ENCODE measurements at places on chromosomes 6 and 20.

GRCh38 chr20:16005021-16005914, 568.0 kb downstream of the KIF16B start:
- H3K4me1 ChIP-seq: no peaks in the 10 kb centered on the region
- no peaks in the 10 kb centered on the region for H3K27me3 ChIP-seq
- H3K36me3 ChIP-seq: no peaks in the 10 kb centered on the region

DNA sequence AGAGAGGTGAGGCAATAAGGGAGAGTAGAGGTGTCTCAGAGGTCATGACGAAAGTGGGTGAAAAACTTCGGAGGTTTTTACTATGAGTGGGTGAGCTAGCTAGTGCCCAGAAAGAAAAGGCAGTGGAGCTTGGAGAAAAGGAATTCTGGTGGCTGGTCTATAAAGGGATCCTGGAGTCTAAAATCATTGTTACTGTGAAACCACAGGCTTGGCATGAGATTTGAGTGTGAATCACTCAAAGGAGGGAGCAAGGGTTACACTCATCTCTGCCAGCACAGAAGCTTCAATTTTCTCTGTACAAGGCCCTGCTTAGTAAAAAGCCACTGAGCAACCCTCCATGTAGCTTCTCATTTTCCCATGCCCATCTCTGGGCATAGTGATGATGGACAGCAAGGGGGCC, 47.5 kb downstream of the CD83 start:
- H3K36me3 ChIP-seq: no peaks in the 10 kb centered on the region
- no peaks in the 10 kb centered on the region for H3K4me1 ChIP-seq
- peaks cover 54% of the 10 kb centered on the region for H3K27me3 ChIP-seq
- DNase-seq: no peak

DNA sequence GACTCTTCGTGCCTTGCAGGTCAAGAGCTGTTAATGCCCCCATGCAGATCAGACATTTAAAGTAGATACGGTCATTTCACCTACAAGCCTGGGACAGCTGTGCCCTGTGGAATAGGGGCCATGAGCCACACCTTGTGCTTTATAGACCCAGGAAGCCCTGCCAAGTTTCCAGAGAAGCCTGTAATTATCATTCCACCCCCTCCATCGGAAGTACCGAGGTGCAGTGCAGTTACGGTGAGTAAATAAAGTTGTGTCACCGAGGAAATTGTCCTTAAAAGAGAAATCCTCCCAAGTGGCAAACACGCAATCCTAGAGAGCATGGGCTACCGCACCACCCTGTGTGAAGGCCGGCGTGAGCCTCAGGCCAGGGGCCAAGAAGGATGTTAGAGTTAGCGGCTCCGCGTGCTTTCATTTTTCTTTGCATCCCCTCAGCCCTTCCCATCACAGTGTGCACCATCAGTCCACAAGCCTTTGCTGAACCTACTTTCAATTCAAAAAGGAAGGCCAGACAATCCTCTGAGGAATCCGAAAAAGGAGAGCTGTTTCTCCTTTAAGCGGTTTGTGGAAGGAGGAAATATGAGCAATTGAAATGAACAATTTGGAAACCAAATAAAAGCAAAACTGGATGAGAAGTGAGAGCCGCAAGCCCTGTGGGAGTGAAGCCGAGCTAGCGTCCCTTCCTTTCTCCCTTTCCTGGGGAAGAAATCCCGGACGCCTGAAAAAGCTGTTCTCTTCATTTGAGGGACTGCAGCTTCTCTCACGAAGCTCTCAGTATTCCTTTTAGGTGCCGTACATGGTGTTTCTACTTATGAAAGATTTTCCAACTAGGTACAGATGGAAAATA, 183.3 kb upstream of the PDE10A start:
- no peaks in the 10 kb centered on the region for H3K4me1 ChIP-seq
- no peak overlapping the region for H3K27ac ChIP-seq
- DNase-seq: no peak
- no peak overlapping the region for H3K4me3 ChIP-seq

DNA sequence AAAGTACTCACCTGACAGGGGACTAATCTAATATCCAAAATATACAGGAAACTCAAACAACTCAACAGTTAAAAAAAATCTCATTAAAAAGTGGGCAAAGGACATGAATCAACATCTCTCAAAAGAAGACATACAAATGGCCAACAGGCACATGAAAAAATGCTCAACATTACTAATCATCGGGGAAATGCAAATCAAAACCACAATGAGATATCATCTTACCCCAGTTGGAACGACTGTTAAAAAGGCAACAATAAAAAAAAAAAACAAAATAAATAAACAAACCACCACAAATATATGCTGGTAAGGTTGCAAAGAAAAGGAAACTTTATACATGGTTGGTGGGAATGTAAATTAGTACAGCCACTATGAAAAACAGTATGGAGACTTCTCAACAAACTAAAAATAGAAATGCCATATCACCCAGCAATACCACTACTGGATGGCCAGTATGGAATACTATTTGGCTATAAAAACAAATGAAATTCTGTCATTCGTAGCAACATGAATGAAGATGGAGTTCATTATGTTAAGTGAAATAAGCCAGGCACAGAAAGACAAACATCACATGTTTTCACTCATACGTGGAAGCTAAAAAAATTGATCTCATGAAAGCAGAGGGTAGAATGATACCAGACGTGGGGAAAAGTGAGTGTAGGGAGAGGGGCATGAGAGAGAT, 6.6 kb downstream of the SIRPB2 start:
- H3K4me1 ChIP-seq: no peaks in the 10 kb centered on the region
- no peak overlapping the region for H3K27ac ChIP-seq
- H3K36me3 ChIP-seq: no peaks in the 10 kb centered on the region
- no peak for DNase-seq
- H3K4me3 ChIP-seq: no peak overlapping the region

- no peak overlapping the region for H3K4me3 ChIP-seq
These were observed 127.3 kb upstream of the RALGAPA2 start for GRCh38 chr20:20839771-20840170.

- no peak for DNase-seq
- peak overlapping the region; percentile 67 for H3K27ac ChIP-seq
- peaks cover 69% of the 10 kb centered on the region for H3K4me1 ChIP-seq
- H3K36me3 ChIP-seq: peaks cover 4% of the 10 kb centered on the region
These were observed 26.1 kb upstream of the RIPOR2 start for GRCh38 chr6:24961852-24962251.

DNA sequence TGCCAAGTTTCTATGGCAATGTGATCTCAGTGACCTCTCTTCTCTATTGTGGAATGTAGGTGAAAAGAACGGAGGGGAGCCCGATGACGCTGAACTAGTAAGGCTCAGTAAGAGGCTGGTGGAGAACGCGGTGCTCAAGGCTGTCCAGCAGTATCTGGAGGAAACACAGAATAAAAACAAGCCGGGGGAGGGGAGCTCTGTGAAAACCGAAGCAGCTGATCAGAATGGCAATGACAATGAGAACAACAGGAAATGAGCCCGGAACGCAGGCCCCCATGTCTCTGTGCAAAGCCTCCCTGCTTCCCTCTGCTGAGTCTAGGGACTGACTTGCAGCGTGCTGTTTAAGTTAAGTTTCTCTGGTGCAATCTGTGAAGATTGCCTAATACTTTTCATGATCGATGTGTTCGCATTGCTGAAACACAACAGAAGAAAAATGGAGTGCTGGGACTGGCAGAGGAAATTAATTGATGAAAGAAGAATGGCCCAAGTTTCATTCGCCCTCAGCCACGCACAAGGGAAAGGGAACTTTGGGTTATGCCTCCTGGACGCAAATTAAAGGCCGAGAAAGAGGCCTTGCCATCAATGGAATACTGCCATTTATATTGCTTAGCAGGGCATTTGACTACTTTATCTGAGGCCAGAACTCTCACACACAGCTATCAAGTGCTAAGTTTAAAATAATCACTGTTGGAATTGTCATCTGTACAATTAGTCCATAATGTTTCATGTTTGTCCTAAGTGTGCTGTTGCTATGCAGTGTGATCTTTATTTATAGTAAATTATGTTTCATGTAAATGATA, 146.4 kb downstream of the AKAP7 start:
- peak overlapping the region; percentile 88 for H3K27ac ChIP-seq
- H3K36me3 ChIP-seq: peaks cover 3% of the 10 kb centered on the region
- DNase-seq: peak; percentile 50
- H3K4me3 ChIP-seq: peak overlapping the region; percentile 61

- peaks cover 4% of the 10 kb centered on the region for H3K36me3 ChIP-seq
These were observed 49.3 kb downstream of the TBC1D7 start for GRCh38 chr6:13278991-13279390.

DNA sequence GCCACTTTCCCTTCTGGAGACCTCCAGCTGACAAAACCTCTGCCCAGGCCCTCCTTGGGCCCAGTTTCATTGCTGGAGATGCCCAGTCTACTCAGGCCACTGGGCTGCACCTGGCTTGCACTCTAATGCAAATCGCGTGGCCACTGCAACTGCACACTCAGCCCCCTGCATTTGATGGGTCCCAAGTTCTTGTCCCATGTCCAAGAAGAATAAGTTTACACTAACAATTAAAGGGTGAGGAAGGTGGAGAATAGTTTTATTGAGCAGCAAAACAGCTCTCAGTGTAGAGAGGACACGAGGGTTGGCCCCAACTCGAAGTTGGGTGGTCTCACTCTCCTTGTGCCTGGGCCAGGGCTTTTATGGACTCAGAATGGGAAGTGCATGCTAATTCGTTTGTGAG, 31.9 kb upstream of the THEMIS start:
- H3K27me3 ChIP-seq: no peaks in the 10 kb centered on the region
- H3K4me3 ChIP-seq: no peak overlapping the region
- peak overlapping the region; percentile 91 for H3K27ac ChIP-seq
- DNase-seq: no peak

DNA sequence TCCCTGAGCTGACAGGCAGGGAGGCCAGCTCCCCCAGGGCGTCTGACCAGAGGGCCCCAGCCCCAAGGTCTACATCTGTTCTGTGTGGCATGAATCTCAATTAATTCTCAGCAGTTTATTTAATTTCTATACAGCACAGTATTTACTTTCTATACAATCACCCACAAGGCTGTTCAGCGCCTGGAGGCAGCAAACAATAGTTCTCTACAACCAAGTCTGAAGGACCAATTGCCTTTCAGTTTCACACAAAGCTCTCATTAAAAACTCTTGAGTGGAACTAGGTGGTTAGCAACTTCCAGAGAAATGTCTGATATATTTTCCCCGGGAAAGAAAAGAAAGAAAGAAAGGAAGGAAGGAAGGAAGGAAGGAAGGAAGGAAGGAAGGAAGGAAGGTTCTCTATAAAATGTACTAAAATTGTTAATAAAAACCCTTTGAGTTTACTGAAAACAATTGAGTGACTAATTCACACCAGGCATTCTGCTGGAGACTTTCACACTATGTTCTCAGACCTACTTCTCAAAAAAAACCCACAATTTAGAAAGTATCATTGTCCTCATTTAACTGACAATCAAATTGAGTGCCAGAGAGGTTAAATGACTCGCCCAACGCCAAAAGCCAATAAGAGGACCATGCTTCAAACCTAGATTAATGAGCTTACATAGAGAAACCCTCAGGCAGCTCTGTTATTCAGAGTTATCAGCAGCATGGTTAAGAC, 62.5 kb downstream of the METTL24 start:
- peak overlapping the region; percentile 29 for H3K4me3 ChIP-seq
- peaks cover 21% of the 10 kb centered on the region for H3K27me3 ChIP-seq
- no peak for DNase-seq

DNA sequence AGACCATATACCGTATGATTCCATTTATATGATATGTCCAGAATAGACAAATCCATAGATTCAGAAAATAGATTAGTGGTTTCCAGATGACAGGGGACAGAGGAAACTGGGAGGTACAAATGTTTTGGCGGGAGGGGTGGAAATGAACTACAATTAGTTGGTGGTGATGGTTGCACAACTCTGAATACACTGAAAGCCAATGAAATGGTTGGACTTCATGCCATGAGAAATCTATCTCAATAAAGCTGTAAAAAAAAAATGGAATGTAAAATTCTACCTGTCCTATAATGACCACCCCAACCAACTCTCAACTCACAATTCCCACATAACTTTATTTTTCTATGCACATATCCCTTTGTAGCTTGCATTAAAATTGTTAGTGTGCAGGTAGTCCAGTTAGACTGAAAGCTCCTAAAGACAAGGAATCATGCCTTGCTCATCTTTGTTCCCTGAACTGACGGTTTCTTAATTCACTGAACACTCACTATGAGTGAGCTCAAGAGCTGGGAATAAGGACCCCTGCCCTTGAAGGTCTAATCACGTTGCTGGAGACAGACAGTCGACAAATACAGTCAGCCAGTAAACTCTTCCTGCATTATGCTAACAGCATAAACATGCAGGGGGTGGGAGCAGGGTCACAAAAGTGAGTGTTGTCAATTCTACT, 1.4 kb downstream of the DCDC2 start:
- no peak overlapping the region for H3K27ac ChIP-seq
- DNase-seq: no peak
- no peak overlapping the region for H3K4me3 ChIP-seq
- peaks cover 24% of the 10 kb centered on the region for H3K4me1 ChIP-seq
- peaks cover 33% of the 10 kb centered on the region for H3K27me3 ChIP-seq

DNA sequence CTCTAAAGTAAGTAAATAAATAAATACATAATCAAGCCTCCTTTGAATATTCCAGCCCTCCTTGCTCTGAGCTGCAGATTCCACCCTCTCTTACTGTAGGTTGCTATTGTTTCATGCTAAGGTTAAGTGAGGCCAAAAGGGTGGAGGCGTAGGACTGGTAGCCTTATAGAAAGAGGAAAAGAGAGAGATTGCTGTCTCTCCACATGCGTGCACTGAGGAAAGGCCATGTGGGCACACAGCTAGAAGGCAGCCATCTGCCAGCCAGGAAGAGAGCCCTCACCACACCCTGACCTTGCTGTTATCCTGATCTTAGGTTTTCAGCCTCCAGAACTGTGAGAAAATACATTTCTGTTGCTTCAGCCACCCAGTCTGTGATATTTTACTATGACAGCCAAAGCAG, 87.4 kb upstream of the SHLD1 start:
- no peaks in the 10 kb centered on the region for H3K4me1 ChIP-seq
- no peak for DNase-seq
- H3K4me3 ChIP-seq: no peak overlapping the region
- H3K27ac ChIP-seq: no peak overlapping the region
